ENCODE measurements at places on chromosomes 13 and 19. TPM values are rescaled to one million over a fixed set of nuclear protein-coding genes. Genes with fewer than 3 reads are reported as not detected.

DNA sequence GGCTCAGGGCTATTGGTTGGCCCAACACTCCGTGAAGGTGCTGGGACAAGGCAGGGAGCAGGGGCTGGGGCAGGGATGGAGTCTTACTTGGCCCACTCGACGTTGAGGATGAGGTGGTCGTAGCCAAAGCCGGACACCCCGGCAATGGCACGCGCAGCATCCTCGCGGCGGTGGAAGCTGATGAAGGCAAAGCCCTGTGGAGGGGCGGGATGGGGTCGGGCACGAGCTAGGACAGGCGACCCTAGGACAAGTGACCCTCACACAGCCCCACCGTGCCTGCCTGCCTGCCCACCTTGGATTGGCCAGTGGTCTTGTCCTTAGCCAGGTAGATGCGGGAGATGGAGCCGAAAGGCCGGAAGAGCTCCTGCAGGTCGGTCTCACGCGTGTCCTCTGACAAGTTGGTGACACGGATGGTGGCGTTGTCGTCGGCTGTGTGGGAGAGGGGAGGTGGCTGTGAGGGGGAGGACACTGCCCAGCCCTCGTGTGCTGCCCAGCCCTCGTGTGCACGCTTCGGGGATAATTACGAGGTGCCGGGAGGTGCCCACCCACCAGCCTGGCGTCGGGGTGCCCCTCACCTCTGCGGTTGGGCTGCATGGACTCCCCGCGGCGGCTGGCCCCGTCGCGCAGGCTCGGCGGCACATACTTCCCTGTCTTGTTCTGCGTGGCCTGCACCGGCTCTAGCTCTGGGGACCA lies 4.0 kb downstream of the P2RY11 start:
- DNase-seq, result no peak

DNA sequence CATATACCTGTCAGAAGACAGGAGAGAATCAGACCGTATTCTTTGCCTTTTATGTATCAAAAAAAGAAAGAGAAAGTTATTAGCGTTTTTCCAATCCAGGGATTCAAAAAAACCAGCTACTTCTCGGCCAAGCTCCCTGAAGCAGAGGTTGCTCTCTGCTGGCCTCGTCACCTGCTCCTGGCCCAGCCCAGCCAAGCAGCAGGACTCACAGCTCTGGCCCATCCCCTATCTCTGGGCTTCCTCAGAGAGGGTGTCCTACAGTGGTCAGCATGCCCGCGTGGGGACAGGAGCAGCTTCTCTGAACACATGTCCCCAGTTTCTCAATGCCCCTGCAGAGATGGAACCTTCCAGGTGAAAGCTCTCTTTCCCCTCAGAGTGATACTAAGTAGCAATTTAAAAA lies 209.0 kb downstream of the URI1 start:
- no peak for DNase-seq

DNA sequence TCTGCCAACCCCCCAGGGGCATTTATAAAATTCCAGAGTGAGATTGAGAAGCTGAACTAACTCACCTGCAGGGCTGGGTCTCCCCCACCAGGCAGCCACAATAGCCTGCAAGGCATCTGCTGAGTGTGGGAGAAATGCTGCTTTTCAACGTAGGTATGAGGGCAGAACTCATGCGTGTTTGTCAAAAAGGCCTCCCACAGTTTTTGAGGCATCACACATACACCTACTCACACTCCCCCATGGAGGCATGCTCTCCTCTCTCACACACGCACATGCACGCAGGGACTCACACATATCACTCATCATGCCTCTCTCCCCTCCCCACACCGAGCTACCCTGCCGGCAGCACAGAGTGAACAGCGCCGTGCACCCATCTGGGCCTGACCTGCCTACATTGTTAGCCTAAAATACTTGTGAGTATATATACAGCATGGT lies 390.5 kb downstream of the FGF9 start:
- DNase-seq, result no peak

DNA sequence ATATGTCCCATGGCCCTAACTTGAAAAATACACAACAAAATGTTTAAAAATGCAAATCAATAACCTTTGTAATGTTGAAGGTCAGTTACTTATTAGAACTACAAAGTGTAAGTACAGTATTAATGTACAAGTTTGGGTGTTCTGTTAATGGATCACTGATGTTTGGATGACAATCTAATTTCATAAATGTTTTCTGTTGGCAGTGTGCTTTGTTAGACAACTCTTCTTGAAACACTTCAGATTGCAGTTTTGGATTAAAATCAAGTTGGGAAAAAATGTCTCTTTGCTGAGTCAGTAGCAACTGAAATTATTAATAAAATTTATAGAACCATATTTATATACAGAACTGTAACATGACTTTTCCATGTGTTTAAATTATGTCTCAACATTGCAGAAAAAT lies 1063.5 kb upstream of the PCDH9 start:
- no peak for DNase-seq

- no peak for DNase-seq
These were observed 140.1 kb downstream of the ZDHHC20 start for GRCh38 chr13:21318891-21319532.

The FFAR1 gene
- polyA plus RNA-seq, result not detected

- no peak for DNase-seq
These were observed 413.9 kb downstream of the KLF12 start for GRCh38 chr13:73720216-73720840.
